ENCODE measurements at places on chromosomes 1 and 21.

DNA sequence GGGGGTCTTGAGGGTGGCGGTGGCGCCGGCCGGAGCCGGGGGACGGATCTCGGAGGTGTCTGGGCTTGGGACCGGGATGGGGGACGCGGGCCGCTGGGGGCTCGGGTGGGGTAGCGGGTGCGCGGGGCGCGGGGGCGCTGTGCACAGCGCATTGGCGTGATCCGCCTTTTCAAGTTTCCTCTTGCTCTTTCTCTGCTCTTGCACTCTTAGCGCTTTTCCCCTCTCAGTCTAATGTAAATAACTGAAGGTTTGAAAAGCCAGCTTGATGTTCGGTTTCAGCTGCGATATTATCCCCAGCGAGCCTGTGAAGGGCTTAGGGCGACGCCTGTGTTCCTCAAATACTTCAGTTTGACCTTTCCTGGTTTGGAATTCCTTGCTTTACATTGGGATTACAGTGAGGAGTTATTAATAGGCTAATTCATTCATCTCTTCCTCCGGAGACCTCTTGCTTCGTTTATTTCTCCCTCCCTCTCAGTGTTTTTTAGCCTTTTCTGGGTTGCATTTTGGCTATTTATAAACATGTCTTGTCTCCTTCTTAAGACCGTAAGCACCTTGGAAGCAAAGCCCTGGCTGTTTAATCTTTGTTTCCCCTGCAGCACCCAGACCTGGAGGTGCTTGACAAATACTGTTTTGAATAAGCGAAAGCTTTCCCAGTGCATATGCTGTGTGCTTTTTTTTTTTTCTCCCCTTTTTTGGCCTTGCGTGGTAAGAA, 693 bp downstream of the RAB4A start:
- DNase-seq, result peak; percentile 47

DNA sequence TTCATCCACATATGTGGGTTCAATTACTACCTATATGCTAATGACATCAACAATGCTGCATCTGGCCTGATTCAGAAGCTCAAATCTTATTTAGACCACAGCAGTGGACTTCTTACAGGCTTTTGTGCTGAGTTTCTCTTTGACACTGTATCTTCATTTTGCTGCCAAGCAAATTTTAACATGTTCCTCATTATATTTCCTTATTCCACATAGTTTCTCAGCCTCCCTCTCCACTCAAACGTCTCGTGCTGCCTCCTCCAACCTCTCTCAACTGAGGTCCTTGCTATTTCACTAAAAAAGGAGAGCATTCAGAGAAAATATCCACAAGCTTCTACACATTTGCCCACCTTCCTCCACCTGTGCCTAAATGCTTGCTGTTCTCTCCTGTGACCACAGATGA, 6.5 kb downstream of the TDRKH start:
- DNase-seq, result no peak

DNA sequence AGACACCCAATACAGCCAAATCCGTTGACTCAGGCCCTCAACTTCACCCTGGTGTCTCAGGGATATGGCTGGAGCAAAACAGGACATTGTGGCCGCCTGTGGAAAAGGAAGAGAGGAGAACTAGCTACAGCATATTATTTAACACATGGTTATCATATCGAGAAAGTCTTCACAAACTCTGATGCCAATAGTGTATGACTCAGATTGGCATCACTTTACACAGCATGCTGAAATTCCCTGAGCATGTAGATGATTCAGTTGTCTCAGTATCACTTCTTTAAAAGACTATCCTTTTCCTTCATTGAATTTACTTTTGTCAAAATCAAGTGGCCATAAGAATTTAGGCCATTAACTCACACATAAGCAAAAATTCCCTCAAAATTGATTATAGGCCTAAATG, 20.1 kb downstream of the HSD3B2 start:
- DNase-seq, result no peak

GRCh38 chr1:205068001-205068400, 16.3 kb downstream of the TMEM81 start:
- no peak for DNase-seq

DNA sequence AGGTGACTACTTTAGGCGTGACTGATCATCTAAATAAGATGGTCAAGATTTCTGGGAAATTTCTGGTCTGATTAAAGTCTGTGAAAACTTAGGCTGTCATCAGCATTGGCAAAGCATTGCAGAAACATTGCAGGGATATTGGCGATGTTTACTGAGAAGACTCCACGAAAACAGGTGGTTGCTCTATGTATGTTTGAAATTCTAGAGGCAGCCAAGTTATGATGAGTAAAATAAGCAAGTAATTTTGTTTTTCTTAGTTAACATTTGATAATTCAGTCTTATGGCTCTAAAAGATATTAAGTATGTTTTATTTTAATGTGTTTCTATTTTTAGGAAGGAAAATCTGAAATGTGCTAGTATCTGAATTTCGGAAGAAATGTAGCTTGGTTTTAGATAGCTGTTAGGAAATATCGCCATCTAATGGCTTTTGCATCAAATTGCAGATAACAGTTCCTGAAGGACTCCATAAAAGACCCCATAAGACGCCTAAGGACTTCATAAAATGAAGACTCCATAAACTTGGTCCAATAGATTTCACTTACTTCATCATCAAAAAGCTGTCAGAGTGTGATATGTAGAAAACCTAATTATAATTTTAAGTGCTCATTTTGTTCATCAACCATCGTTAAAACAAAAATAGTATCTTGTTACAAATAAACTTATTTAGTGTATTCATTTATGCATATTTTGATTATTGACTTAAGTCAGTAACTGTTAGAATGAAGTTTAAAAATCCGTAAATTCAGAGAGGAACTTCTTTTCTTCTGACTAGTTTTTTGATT, 344.6 kb downstream of the RYR2 start:
- DNase-seq, result no peak

DNA sequence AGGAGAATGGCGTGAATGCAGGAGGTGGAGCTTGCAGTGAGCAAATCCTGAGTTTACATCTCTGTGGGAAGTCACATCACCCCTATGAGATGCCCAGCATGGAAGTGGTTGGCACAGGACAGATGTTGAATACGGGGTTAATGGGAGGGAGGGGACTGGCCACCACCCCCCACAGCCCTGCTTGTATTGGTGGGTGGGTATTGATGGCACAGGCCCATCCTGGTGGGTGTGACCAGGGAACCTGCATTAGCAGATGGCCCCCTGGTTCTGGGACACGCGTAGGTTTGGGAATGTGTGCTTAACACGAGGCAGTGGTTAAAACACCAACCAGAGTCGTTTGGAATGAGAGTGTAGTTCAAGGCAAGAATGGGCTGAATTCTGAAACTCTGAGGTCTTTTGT, 117.9 kb downstream of the PRDM2 start:
- no peak for DNase-seq

DNA sequence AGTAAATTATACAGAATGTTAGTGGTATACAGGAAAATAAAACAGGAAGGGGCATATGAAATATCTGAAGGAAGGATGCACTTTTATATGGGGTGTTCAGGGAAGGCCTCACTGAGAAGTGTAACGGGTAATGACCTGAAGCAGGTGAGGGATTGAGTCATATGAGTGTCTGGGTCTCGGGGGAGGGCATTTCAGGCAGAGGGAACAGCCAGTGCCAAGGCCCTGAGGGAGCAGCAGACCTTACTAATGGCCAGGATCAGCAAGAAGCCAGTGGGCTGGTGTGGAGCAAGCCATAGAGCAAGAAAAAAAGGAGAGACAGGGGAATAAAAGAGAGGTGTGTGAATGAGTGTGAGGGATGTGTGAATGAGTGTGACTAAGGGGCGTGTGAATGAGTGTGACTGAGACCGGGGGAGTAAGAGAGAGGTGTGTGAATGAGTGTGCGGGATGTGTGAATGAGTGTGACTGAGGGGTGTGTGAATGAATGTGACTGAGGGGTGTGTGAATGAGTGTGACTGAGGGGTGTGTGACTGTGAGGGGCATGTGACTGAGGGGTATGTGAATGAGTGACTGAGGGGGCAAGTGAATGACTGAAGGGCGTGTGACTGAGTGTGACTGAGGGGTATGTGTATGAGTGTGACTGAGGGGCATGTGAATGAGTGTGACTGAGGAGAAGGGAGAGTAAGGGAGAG, 107.2 kb downstream of the GLIS1 start:
- DNase-seq, result no peak

- DNase-seq, result no peak
Observed at GRCh38 chr1:145908653-145909052, 1.2 kb downstream of the ITGA10 start.

Measured in activated naive CD4-positive, alpha-beta T cell treated with Interleukin-2 at 50 U/mL for 16 hours (primary cell).